ENCODE measurements at places on chromosomes 12 and 14. TPM values are rescaled to one million over a fixed set of nuclear protein-coding genes. Genes with fewer than 3 reads are reported as not detected.

The IAPP gene
- not detected for total RNA-seq

The ZNF664 gene
- total RNA-seq, result 84.4 TPM

The MANSC1 gene
- total RNA-seq, result 6.6 TPM

The GLI1 gene
- total RNA-seq, result 1.2 TPM

The RNASE7 gene
- not detected for total RNA-seq

The MYBPC1 gene
- total RNA-seq, result 182 TPM

The TC2N gene
- 85.4 TPM for total RNA-seq

The P2RX2 gene
- total RNA-seq, result 0.96 TPM

All from transverse colon (tissue), 4 donors.